Thoracic aorta (tissue), 2 donors: ENCODE measurements at places on chromosomes 3 and 15.

DNA sequence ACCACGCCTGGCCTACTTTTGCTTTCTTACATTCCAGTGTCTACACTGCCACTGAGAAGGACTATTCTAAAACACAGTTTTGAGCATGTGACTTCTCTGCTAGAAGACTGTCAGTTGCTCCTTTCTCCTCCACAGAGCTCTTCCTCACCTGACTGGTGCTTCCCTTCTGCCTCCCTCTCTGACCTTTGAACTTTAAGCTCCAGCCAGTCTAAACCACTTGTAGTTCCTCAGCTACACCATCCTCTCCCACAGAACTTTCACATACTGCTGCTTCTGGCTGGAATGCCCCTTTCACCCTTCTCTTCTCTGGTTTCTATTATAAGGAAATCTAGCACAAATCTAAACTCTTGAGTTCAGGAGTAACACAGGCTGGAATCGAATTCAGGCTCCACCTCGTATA is 9.1 kb downstream of the NCEH1 start:
- no peak for DNase-seq
- H3K4me3 ChIP-seq: no peak overlapping the region
- H3K27me3 ChIP-seq: no peaks in the 10 kb centered on the region
- H3K27ac ChIP-seq: no peak overlapping the region

- H3K36me3 ChIP-seq: no peaks in the 10 kb centered on the region
- no peaks in the 10 kb centered on the region for H3K27me3 ChIP-seq
- DNase-seq: no peak
- H3K27ac ChIP-seq: no peak overlapping the region
- H3K4me3 ChIP-seq: no peak overlapping the region
Observed at GRCh38 chr3:15781131-15781530, 16.6 kb downstream of the ANKRD28 start.

DNA sequence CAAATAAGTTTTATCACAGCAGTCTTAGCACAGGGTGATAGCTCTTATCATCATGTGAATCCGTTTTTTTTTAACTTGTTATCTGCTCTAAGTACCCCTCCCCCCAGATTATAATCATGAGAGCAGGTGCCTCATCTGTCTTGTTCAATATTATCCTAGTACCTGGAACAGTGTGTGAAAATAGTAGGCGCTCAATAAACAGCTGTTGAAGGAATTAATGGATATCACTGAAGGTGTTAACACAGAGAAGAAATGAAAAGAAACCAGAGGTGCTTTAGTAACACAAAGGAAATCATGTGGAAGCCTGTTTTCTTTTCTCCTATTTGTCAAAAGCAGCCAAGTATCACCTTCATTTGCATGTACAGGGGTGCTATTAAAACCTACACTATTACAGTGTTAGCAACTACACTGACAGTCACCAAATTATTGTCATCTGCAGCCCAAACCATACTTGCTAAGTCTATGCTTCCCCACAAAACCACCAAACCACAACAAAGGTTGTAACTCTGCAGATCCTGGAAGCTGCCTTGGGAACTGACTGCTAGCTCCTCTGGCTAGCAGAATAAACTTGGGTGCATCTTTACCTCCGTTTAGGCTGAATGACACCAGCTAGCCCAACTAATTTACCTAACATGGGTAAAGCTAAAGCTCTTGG is 2.9 kb downstream of the XPC start:
- no peak for DNase-seq
- no peaks in the 10 kb centered on the region for H3K27me3 ChIP-seq
- no peak overlapping the region for H3K27ac ChIP-seq

- no peak overlapping the region for H3K4me3 ChIP-seq
- H3K27me3 ChIP-seq: no peaks in the 10 kb centered on the region
- no peak for DNase-seq
- H3K36me3 ChIP-seq: peaks cover 20% of the 10 kb centered on the region
- H3K27ac ChIP-seq: peak overlapping the region; percentile 60
Observed at GRCh38 chr15:64443747-64444621, 16.4 kb upstream of the ZNF609 start.

GRCh38 chr3:72155391-72156064 is 370.6 kb upstream of the PROK2 start:
- no peak overlapping the region for H3K4me3 ChIP-seq
- H3K27ac ChIP-seq: peak overlapping the region; percentile 75
- no peaks in the 10 kb centered on the region for H3K27me3 ChIP-seq
- H3K36me3 ChIP-seq: no peaks in the 10 kb centered on the region
- DNase-seq: peak; percentile 67

DNA sequence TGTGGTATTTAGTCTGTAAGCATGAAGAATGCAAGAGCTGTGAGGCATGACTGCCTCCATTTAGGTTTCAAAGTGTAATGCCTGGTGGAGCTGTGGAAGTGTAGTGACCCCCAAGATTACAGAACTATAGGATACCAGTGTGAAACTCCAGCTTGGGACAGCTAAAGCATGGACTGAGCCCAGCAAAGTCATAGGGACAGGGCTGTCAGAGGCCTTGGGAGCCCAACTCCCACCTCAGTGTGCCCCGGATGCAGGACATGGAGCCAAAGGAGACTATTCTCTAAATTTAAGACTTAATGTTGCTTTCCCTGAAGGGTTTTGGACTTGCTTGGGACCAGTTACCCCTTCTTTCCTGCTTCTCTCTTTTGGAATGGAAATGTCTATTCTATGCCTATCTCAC is 10.8 kb downstream of the GPR15 start:
- H3K4me3 ChIP-seq: no peak overlapping the region
- no peaks in the 10 kb centered on the region for H3K27me3 ChIP-seq
- no peak for DNase-seq
- no peak overlapping the region for H3K27ac ChIP-seq
- no peaks in the 10 kb centered on the region for H3K36me3 ChIP-seq

- H3K36me3 ChIP-seq: no peaks in the 10 kb centered on the region
- H3K27me3 ChIP-seq: no peaks in the 10 kb centered on the region
- no peak overlapping the region for H3K4me3 ChIP-seq
- H3K4me1 ChIP-seq: no peaks in the 10 kb centered on the region
Observed at GRCh38 chr3:135598597-135598996, 366.9 kb upstream of the PPP2R3A start.

DNA sequence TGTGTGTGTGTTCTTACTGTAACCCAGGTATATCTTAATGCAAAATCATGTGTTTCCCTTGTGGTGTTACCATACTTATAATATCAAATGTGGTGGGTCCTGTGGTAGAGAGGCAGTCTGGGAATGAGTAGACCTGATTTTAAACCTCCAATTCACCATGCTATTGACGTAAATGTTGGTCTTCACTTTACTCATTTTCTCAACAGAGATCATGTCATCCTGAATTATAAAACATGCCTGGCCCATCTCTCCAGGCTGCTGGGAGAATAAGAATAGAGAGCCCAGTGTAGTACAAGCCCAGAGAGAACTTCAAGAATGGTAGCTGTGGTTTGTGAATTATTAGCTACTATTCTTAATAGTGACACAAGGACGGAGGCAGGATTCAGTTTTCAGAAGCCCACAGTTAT is 88.1 kb downstream of the MBNL1 start:
- H3K4me1 ChIP-seq: peaks cover 49% of the 10 kb centered on the region
- H3K27ac ChIP-seq: peak overlapping the region; percentile 49
- H3K36me3 ChIP-seq: no peaks in the 10 kb centered on the region
- no peak overlapping the region for H3K4me3 ChIP-seq
- no peak for DNase-seq

- H3K4me3 ChIP-seq: no peak overlapping the region
- no peaks in the 10 kb centered on the region for H3K27me3 ChIP-seq
- H3K36me3 ChIP-seq: no peaks in the 10 kb centered on the region
- H3K27ac ChIP-seq: no peak overlapping the region
- peaks cover 3% of the 10 kb centered on the region for H3K4me1 ChIP-seq
Observed at GRCh38 chr3:157100096-157100477, 59.9 kb downstream of the CCNL1 start.

- DNase-seq: no peak
- no peaks in the 10 kb centered on the region for H3K36me3 ChIP-seq
- no peaks in the 10 kb centered on the region for H3K27me3 ChIP-seq
- no peak overlapping the region for H3K4me3 ChIP-seq
Observed at GRCh38 chr3:130383424-130383823, 38.0 kb downstream of the COL6A5 start.

DNA sequence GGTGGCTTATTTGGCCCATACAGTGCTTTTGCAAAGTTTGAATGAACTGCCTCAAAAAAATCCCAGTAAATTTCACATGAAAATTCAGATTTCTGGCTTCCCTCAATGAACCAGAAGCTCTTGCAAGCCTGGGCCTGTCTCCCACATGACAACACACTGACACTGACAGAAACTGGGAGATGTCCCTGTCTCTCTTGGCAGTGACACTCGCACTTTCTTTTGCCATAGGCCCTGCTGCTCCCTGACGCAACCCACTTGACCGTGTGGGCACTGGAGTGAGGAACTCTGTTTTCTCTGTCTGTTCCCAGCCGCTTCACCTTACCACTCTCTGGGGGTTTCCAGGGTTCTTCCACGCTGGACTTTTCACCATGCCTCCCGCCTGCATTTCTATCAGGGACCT is 524.5 kb downstream of the SHQ1 start:
- no peak overlapping the region for H3K4me3 ChIP-seq
- DNase-seq: no peak
- no peak overlapping the region for H3K27ac ChIP-seq

GRCh38 chr3:73827725-73828211 is 203.0 kb upstream of the PDZRN3 start:
- no peaks in the 10 kb centered on the region for H3K36me3 ChIP-seq
- H3K4me3 ChIP-seq: no peak overlapping the region
- no peak for DNase-seq

DNA sequence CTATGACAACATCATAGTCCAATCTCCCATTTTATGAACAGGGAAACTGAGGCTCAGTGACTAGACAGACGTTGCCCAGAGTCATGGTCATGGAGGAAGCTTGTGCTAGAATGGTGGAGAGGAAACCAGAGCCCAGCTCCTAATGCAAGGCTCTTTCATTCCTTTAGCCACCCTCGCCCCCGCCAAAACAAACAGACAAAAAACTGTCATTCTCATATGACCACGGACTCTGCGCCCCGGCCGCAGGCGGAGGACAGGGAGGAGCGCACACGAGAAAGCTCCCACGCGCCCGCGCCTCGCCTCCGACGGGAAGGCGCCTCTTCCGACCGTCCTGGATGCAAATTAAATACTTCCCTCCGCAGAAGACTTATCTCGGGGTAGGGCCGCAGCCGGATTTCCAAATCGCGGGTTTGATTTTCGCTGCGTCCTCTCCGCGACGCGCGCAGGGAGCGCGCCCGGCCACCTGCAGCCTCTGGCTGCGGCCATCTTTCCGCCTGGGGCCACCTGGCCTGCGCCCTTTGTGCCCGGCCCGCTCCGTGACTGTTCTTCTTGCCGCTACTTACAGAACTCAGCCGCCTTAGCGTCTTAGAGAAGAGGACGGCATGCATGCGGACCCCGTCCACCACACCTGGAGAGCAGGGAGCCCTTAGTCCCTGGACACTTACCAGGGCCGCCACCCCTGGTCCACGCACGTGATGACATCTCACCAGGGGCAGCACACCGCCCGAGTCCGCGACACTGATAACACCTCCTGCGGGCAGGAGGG is 670 bp upstream of the ATP13A3 start:
- peak overlapping the region; percentile 89 for H3K27ac ChIP-seq
- no peaks in the 10 kb centered on the region for H3K36me3 ChIP-seq
- H3K4me1 ChIP-seq: peaks cover 50% of the 10 kb centered on the region
